ENCODE measurements at places on chromosomes 2 and 18. TPM values are rescaled to one million over a fixed set of nuclear protein-coding genes. Genes with fewer than 3 reads are reported as not detected.
A peak's percentile ranks its signal among the peaks of the same experiment; 100 is the strongest.

- peak; percentile 67 for DNase-seq
Measured at GRCh38 chr2:160209516-160209856, 9.4 kb upstream of the ITGB6 start.

- DNase-seq: no peak
Measured at GRCh38 chr2:112182581-112183034, 44.4 kb downstream of the FBLN7 start.

Gene NAT8
- total RNA-seq: not detected

DNA sequence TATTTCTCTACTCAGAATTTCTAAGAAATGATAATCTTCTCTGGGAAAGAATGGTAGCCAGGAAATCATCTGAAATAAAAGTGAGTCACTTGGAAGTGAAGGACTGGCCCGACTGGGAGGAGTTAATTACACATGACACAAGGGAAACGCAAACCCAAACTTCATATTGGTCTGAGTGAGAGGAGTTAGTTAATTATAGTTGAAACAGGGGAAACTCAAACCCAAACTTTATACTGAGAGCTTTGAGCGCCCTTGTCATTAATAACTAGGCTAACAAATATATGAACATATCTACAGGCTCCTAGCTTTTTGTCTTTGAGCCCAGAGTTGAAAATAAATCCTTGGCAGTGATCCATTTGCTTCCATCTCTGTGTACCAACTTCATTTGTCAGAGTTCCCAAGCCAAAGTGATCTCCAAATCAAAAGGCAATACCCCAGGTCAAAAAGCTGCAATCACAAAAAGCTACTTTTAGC lies 187.8 kb upstream of the COL3A1 start:
- peak; percentile 79 for DNase-seq

Gene DES
- not detected for total RNA-seq

DNA sequence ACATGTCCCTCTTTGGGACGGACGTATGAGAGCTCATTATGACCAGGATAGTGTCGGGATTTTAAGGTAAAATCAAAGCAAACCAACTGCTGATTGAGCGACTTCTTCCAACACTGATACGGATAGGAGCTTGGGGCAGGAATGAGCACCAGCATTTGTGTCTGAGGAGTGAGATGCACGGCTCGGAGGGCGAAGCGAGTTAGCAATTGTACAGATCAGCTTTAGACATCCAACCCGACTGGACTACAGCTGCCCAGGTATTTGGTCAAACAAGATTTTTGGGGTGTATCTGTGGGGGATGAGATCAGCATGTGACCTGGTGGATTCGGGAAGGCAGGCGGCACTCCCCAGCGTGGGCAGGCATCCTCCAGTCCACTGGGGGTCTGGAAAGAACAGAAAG lies 76.1 kb downstream of the NDUFA10 start:
- DNase-seq: no peak

DNA sequence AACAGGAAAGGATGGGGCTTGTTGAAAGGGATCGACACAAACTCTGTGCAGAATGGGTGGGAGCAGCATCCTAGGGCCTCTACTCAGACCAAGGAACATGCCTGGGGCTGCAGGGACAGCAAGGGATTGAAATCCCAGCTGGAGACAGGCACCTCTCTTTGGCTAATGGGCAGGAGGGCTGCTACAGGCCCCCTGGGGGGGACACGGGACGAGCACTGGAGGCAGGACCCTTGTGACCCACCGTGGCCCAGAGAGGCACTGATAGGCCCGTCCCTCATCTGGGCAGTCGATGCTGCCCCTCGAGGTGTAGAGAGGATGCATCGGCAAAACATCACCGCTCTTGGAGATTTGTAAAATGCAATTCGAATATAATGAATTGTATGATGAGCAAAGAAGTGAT lies 5.1 kb downstream of the HS1BP3 start:
- no peak for DNase-seq

- DNase-seq: no peak
Measured at GRCh38 chr18:56306797-56307196, 331.6 kb downstream of the TXNL1 start.

Gene MERTK
- 3.9 TPM for total RNA-seq

DNA sequence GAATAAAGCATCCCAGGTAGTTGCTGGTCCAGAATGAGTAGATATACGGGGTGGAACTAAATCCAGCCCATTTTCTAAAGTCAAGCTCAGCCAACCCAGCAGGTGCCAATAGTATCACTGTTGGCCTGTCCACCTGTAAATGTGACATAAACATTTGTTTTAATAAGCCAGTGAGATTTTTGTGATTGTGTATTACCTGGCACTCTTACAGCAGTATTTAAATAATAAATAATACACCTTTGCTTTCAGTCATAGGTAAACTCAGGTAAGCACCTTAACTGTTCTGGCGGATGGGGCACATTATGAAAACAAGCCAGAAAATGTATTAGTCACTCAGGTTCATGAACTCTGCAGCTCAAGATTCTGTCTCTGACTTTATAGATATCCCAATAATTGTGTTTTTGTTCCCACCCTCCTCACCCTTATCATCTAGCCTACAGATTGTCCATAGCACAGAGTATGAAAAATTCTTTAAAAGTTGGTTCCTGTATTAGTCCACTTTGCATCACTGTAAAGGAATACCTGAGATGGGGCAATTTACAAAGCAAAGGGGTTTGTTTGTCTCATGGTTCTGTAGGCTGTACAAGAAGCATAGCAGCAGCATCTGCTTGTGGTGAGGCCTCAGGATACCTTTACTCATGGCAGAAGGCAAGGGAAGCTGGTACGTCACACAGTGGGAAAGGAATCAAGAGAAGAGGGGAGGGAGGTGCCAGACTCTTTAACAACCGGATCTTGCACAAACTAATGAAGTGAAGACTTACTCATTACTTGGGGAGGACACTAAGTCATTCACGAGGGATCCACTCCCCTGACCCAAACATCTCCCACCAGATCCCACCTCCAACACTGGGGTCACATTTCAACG lies 73.0 kb upstream of the CYRIA start:
- DNase-seq: peak; percentile 74

DNA sequence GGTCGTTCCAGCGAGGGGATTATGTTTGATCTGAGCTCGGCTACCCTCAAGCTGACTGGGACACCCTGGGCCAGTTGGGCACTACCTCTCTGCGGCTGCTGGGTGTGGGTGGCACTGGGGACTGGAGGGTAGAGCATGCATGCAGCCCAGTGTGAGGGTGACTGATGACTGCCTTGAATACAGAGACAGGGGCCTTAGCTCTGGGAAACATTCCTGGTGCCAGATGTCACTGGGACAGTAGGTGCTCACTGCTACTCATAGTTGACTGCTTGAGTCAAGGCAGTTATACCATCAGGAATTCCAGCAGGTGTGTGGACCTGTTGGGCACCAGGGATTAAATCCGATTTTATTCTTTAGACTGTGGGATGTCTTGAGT lies 33.6 kb upstream of the ATP6V1B1 start:
- no peak for DNase-seq

Gene KLHL29
- total RNA-seq: 5.0 TPM

DNA sequence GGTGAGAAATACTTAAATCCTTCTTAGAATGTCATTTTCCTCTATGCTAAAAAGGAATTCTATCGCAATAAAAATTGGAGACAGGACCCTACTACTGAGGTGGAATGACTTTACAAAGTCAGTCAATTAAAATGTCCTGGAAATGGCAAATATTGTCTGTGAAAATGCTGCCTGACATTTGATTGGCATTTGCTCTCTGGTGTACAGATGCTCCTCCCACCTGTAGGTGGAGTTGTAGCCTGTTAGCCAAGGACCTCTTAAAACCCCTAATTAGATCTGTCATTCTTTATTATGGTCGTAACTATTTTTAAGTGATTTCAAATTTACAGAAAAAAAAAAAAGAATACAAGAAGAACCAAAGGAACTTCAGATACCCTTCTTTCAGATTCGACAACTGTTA lies 393.1 kb upstream of the KLHL29 start:
- DNase-seq: no peak

Gene SLC19A3
- total RNA-seq: not detected

DNA sequence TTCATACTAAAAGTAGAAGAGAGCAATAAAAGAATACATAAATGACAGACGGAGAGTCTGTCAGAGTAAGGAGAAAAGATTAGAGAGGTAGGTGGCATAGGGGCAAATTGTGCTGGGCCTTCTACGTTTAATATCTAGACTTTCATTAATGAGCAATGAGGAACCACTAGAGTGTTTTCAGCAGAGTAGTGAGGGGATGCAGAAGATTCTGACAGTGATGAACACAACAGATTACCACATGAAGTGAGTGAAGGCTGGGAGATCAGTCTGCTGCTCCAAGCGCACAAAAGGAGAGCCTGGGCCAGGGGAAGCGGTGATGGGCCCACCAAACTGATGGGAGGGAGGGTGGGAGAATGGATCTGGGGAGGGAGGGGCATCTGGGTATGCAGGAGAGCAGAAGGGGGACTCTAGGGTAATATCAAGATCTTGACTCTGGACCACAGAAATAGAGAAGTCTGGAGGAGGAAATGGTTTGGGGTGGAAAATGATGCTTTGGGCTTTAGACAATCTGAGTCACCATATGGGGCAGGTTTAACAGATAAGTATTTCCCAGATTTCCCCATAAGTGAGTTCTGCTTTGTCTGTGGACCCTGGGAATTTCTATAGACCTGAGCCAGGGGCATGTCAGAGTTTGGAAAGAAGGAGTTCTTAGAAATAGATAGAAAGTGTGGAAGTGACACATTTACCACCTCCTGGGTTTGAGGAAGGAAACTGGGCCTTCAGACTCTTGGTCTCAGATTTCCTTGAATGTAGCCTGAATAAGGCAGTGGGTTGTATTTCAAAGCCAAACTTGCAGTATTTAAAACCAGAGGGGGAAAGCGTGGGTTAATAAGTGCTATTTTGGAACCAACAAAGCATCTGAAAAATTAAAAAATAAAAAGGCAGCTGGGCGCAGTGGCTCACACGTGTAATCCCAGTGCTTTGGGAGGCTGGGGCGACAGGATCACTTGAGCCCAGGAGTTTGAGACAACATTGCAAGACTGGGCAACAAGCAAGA lies 15.0 kb upstream of the IL1A start:
- DNase-seq: peak; percentile 52

DNA sequence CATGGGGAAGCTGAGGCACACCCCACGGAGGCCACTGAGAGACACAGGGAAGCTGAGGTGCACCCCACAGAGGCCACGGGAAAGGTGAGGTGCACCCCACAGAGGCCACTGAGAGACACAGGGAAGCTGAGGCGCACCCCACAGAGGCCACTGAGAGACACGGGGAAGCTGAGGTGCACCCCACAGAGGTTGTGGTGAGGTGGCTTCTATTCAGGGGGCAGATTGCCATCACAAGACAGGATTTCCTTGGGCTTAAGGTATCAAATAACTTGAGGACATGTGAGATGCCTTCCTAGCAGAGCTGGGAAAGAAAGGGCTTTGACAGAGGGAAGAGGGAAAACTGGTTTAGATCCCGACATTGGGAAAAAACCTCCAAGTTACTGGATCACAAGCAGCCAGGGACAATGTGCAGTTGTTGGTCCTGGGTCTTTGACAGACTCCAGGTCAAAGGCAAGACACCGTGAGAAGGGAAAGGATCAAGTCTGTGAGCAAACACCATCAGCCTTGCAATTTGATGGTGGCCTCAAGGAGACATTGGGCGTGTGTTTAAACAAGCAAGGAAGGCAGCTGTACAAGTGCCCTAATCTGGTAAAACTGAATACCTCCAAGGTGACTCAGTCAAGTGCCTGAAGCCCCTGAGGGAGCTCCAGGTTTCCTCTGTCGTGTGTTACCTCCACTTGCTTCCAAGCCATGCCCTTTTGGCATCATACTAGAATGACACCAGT lies 133.2 kb upstream of the EPAS1 start:
- DNase-seq: peak; percentile 90

- DNase-seq: no peak
Measured at GRCh38 chr2:174670446-174670845, 72.8 kb upstream of the WIPF1 start.

DNA sequence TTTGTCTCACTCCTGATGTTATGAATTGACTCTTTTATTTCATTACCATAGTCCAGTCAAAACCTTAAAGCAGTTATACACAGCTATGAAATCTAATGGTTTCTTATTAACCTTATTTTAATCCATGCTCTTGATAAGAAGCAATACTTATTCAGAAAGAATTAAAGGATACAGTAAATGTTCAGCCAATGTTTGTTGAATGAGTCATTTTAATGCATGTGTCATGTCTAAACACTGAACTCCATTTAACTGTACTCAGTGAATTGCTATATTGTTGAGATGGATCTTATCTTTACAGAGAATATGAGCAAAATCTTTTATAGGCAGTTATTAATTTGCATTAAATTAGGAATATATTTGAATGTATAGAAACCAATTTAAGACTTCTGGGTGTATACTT lies 135.1 kb upstream of the TFPI start:
- DNase-seq: peak; percentile 80

Gene IL1RN
- total RNA-seq: 71.9 TPM

GRCh38 chr2:70301344-70302194 lies at the start of gene FAM136A:
FAM136A (minus strand) TSS chr2:70302067; CDS start chr2:70302011, 56 bp downstream.
- DNase-seq: peak; percentile 55

Gene SCN2A
- under 0.01 TPM for total RNA-seq

GRCh38 chr18:62745089-62745751 lies 29.9 kb downstream of the PHLPP1 start:
- DNase-seq: no peak

DNA sequence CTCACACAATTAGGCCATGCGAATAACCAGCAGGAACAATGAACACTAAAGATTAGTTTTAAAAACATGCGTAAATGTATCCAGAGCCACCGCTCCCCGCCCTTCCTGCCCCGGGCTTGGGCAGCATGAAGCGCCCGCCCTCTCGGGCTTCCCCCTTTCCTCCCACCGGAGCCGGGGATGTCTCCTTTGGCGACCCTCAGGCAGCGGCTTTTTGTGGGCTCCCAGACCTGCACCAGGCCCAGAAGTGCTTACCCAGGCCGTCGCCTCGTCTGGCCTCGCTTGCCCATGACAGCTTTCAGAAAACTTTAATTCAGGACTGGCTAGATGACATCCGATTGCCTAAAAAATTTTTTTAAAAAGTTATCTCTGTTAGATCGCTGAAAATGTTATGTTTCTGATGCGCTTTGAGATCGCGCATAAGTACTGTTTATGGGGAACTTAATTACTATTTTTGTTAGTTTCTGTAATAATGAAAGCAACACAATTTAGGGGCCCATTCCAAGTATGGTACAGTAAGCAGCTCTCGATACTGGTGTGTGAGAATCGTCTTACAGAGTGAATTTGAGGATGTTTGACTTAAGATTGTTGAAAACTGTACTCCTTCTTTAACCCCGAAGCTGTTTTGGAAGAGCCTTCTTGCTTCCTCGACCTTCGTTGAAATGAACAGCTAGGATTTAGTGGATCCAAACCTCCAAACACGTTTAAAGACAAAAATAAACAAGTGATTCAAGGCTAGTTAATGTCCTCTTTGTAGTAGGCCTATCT lies 1.1 kb downstream of the MAP3K20 start:
- DNase-seq: peak; percentile 56

GRCh38 chr18:79071503-79072210 lies 2.5 kb downstream of the ATP9B start:
- no peak for DNase-seq

- no peak for DNase-seq
Measured at GRCh38 chr18:51345848-51346391, 148.4 kb upstream of the MEX3C start.

Gene UGT1A8
- total RNA-seq: under 0.01 TPM

DNA sequence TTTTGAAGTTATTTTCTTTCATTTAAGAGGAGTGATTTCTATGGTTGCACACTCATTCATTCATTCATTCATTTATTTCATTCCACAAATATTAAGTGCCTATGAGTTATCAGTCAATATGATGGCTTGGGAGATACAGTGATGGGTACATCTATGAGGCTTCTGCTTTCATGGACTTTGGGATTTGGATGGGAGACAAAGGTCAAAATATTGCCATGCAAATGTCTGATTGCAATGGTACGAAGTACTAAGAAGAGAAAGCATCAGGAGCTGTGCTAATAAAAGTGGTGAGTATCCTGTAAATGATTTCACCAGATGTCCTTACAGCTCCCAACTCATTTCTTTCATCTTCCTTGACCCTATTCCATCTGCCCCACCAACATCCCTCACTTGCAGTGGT lies 174.4 kb upstream of the MEX3C start:
- DNase-seq: no peak

Measured in bronchial epithelial cell (primary cell).